ENCODE measurements at places on chromosomes 7 and 10.
A peak's percentile ranks its signal among the peaks of the same experiment; 100 is the strongest.

DNA sequence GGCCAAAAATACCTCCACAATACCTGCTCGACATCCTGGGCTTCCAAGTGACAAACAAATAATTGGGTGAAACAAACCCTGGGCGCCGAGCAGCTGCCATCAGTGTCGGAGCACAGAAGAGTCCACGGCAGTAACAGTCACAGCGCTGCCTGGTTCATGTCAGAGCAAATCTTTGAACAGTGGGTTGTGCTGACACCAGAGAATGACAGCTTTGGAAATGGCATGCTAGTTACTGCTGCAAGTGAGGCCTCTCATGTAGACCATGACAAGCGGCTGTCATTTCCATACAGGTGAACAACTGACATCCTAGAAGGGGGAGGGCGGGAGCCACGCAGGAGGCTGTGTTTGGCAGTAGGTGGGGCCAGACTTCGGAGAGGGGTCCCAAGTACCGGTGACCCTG is 420.5 kb upstream of the GALNT17 start:
- no peak for DNase-seq

DNA sequence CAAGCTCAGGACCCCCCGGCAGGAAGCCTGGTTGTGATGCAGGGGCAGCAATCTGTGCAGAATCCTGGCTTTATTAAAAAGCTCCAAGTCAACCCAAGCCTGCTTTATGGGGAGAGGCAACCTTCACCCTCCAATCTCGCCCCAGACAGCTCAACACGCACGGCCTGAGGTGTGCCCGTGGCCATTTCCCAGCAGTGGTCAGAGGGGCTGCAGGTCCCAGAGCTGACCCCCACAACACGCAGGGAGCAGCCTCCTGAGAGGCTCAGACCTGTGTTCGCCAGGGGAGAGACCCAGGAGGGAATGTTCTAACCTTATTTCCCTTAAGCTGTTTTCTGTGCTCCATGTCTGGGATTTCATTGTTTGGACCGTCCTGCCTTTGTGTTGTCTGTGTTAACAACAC is 108.2 kb downstream of the CTBP2 start:
- DNase-seq, result no peak

- DNase-seq, result no peak
Observed at GRCh38 chr10:30056767-30057355, 2.5 kb downstream of the JCAD start.

GRCh38 chr10:22927661-22928403 is at the start of gene ARMC3:
ARMC3 (plus strand) TSS chr10:22928053; CDS start chr10:22931997, 3,944 bp downstream.
- DNase-seq, result peak; percentile 33

DNA sequence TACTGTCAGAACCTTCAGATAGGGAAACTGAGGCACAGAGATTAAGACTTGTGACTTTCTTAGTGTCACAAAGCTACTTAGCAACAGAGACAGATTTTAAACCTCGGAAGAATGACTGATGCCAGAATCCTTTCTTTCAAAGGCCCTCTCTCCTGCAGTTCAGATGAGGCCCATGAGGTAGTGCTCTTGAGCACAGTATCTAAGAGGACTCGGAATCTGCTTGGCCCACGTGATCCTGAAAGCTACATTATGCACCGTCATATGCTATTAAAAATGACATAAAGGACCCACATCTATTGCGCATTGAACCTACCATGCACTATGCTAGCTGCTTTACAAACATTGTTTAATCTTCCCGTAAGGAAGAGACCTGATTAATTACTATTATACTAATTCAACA is 355.9 kb downstream of the SFMBT2 start:
- DNase-seq, result no peak

- DNase-seq, result no peak
Observed at GRCh38 chr10:117005527-117006055, 604 bp upstream of the SHTN1 start.

DNA sequence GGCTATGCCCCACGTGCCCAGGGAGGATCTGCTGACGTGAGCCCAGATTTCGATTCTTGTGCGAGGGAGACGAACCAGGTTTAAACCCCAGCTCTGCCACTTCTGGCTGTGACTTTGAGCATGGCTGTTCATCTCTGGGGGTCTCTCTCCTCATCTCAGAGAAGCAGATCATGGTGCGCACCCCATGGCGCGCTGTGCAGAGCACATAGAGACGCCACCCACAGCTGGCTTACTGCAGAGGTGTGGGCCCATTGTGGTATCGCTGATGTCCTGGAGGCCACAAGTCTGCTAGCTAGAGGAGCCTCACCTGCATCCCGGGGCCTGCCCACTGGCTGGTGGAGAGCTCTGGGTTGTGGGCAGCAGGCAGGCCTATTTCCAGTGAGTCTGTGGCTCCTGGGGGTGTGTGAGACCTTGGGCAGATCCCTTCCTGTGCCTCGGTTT is 140.5 kb downstream of the LHPP start:
- DNase-seq, result no peak

DNA sequence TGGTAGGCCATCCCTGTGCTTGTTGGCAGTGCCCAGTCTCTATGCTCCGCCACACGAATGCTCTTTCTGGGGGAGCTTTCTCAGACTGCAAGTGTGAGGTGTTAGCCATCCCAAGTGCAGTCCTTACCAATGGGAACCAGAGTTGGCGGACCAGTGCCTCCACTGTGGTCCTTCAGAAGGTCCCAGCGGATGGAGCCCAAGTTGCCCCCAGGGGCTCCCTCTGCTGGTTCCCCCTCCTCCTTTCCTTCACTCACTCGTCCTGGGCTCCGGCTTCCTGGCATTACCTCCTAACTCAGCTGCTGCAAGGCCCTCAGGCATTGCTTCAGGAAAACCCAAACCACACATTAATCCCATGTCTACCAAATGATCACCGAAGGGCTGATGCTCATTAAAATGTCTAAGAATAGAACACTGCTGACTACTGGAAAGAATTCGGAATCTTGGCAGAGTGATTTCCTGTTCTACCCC is 139.8 kb downstream of the CUBN start:
- DNase-seq, result no peak

DNA sequence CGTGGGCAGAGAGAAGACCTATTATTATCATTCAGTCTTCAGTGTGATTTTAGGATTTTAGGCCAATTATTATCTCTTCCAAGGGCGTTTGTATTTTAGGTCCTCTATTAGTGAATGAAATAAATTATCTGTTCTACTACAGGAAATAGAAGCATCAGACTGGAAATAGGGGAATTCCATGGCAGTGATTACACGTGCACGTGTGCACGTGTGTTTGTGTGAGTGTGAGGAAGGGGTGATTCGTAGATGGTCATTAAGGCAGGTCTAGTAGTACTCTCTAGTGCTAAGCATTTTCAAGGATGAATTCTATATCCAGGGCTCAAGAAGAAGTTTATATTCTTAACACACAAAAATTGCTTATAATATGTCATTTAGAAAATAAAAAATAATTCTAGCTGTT is 623.2 kb downstream of the GATA3 start:
- no peak for DNase-seq

DNA sequence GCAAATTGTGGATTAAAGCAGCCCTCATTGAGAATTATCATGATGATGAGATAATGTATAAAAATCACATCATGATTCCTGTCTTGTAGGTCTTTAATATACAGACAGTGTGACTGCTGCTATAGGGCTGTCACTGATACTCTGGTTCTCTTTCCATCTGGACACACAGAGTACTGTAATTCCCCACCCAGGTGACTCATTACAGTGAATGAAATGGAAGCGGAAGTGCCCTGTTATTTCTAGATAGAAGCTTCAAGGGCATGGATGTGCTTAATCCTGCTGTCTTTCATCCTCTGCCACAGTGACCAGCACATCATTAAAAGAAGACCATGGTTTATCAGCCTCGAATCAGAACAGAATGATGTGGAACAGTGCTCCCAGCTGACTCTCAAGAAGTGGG is 1234.0 kb downstream of the SORCS3 start:
- DNase-seq, result no peak

GRCh38 chr10:6401558-6402348 is 178.3 kb downstream of the PRKCQ start:
- DNase-seq, result peak; percentile 25

GRCh38 chr7:141466151-141466904 is 84.9 kb upstream of the AGK start:
- DNase-seq, result no peak

GRCh38 chr7:109456116-109456515 is 886.4 kb downstream of the DNAJB9 start:
- no peak for DNase-seq

- DNase-seq, result no peak
Observed at GRCh38 chr7:80699045-80699638, 60.7 kb downstream of the CD36 start.

GRCh38 chr10:48364659-48365405 is 58.4 kb downstream of the MAPK8 start:
- DNase-seq, result no peak

- no peak for DNase-seq
Observed at GRCh38 chr7:47513741-47514241, 68.1 kb downstream of the TNS3 start.

DNA sequence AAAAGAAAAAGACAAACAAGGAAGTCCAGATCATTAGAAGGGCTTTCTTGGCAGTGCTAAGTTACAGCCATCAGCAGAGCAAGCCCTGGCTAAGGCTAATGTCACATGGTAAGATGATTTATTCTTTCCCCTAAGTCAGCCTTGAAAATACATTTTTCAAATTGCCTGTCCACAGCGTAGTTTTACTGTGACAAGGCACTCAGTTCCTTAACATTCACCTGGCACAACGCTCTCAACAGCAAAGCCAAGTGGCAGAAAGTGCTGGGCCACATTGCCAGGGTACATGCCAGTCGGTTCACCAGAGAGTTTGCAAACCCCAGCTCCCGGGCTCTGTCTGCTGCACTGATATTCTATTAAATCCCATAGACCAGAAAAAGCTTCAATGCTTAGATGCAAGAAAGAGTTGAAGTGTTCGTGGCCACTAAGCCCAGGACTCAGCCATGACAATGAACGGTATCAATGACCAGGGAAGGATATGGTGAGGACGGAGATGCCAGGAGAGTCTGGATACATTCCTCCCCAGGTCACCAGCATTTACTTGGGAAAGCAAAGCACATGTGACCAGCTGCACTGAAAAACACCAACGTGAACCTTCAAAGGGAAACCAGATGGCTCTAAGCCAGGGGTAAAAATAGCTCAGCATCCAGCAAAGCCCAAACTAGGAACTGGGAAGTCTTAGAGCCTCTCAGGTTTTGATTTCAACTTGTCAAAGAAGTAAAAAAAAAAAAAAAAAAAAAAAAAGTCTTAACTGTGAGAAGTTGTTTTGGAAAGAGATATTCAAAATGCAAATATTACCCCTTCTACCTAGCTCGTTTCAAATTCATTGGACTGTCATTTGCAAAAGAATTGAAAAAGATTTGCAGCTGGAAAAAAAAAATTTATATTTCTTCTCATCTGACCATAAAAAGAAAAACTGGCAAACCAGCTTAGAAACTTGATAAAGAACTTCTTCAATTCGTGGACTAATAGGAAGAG is 23.9 kb upstream of the MPP7 start:
- DNase-seq, result no peak

- no peak for DNase-seq
Observed at GRCh38 chr7:7977774-7978173, 9.2 kb downstream of the GLCCI1 start.

GRCh38 chr7:71793251-71793650 is 618.9 kb downstream of the CALN1 start:
- DNase-seq, result no peak

- DNase-seq, result no peak
Observed at GRCh38 chr10:71260622-71261325, 48.4 kb downstream of the UNC5B start.

GRCh38 chr10:14063531-14064285 is 267.0 kb downstream of the FRMD4A start:
- no peak for DNase-seq

DNA sequence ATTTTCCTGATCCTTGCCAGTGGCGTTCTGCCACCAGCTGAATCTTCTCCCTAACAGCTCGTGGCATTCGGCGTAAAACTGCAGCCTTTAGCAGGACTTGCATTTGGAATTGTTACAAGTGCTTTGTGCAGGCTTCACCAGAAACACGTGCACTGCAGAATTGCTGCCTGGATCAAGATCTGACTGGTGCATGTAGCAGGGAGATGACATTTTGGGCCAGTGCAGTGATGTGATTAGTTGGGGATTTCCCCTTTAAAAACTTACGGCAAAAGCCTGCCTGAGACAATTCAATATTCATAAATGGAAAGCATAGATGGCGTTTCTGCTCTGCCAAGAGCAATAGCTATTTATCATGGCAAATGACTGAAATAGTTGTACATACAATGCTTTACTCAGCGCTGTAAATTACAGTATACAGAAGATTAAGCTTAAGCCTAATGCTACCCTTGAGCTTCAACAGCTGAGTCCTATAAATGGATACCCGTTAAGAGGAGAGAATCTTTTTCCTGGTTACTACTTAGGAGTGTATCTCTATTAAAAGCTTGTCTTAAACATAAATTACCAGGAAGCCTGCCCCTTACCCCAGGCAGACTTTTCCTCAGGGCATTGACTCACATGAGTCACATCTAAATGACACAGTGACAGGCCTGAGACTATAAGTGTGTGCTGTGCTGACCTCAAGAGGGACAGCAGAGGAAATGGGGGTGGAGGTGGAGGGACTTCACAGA is 106.3 kb downstream of the ATXN7L1 start:
- no peak for DNase-seq

DNA sequence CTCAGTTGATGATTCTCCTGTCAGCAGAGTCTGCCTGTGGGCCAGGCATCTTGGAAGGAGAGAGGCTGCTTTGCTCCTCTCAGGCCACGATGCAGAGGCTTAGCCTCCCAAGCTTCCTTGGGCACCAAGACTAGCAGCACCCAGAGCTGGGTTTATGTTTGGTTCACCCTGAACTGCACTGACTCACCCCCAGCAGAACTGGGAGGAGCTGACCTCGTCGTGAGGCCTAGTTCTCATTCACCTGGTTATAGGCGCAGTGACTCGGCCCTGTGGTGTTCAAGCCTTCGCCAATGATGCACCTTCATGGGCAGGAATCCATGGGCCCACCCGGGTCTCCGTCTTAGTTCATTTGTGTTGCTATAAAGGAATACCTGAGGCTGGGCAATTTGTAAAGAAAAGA is 122.0 kb upstream of the ZNF438 start:
- no peak for DNase-seq

- DNase-seq, result no peak
Observed at GRCh38 chr10:44439239-44439957, 54.5 kb upstream of the CXCL12 start.

DNA sequence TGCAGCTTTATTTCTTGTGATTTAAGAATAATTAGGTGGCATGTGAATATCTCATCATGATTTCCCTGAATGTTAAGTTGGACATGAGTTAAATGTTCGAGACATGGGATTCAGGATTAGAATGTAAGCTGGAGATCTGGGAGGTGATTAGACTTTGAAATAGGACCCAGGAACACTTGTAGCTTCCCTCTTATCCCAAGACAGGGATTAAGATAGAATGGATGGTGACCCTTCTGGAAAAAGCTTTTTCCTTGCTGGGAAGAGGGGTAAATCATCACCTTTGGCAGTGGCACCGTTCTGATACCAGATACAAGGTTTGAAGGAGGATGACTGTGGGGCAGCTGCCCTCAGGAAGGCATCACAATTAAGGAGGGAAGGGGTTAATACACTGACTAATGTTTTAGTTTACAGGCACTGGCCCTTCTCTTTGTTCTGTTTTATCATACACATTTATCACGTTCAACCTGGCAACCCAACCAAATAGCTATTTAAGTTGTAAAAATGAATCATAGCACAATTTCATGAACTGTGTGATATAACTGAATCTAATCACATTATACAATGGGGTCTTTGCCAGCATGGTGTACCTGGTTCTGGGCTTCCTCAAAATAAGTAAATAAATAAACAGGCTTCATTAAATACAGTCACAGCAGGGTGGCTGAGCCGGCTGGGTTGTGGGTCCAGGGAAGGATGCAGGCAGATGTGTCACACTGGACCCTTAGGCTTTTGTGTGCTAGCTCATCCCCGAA is 212.7 kb downstream of the LRMDA start:
- DNase-seq, result no peak
